ENCODE measurements at places on chromosomes 16 and 17.
A peak's percentile ranks its signal among the peaks of the same experiment; 100 is the strongest.

- no peak for DNase-seq
Measured at GRCh38 chr17:37713028-37713431, 31.8 kb downstream of the HNF1B start.

DNA sequence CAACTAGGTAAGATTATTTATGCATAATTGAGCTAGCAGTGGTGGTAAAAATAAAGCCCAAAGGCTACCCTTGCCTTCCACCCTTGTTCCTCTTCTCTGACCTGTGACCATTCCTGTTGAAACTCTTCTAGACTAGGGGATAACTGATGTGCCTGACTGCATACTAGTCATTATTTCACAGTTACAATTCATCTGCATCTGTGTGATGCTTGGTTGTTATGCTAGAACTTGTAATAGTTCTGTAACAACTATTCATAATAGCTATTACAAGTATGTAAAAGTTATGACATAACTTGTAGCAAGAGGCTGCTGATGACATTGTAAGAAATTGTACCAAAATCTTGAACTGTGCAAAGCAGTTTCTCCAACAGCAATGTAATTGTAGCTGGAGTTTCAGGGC lies 2.4 kb upstream of the VAC14 start:
- DNase-seq: no peak

DNA sequence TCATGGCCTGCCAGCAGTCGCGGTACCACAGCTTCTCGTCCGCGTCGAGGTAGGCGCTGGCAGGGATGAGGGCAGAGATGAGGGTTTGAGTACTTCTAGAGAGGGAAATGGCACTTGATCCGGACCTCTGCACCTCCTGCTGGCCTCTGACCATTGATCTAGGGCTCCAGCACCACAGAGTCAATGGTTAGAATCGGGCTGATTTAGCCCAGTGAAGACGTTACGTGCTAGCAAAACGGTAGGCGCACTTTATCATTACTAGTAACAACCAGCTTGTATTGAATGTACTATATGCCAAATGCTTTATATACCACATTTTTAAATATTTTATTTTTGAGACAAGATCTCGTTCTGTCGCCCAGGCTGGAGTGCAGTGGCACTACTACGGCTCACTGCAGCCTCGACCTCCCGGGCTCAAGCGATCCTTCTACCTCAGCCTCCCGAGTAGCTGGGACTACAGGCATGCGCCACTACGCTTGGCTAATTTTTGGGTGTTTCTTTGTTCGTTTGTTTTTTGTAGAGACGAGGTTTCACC lies 526 bp downstream of the TSNAXIP1 start:
- DNase-seq: no peak

GRCh38 chr17:49114703-49115102 lies 17.9 kb upstream of the B4GALNT2 start:
- no peak for DNase-seq

DNA sequence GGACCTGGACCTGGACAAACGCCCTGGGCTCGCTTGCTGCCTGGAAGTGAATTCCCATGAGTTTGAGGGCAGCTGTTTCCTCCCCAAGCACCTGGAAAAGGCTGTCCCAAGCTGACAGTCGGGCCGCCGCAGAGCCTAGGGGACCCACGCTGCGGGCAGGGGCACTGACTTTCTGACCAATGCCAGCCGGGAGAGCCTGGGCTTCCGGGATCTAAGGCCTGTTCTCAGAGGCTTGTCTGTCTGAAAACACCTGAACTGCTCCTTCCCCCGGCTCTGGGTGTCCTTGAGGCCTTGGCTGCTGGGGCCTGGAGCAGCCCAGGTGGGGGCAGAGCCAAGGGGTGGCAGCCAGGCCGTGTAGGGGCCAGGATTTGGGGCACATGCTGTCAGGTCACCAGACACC lies 72.6 kb downstream of the LMF1 start:
- no peak for DNase-seq

DNA sequence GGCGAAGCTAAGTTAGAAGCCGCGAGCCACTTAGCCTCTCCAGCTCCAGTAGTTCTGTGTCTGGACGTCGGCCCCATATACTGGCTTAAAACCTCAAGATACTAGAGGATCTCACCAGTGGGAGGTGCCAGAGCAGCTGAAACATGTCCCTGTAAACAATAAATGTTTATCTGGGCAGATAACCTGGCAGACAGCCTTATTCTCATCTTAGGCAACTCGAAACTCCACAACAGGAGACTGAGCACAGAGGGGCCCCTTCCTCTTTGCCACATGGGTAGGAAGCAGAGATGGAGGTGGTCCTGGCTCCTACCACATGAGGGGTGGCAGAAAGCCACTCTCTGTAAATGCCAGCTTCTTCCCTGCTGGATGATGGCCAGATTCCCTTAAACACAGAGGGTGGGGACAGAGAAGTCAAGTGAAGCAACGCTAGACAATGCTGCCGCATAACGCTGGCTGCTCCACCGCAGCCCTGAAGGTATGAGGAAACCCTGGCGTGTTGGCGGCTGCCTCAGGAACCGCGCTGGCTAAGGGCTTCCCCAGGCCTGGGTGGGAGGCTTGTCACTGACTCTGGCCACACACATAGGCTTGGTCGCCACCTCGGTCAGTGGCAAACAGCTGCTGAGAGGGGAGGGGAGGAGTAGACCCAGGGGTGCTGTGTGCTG lies 67.9 kb downstream of the HIC1 start:
- DNase-seq: no peak

GRCh38 chr16:84228256-84228838 lies 11.5 kb downstream of the KCNG4 start:
- DNase-seq: no peak

GRCh38 chr16:55643161-55643970 lies 12.4 kb upstream of the SLC6A2 start:
- no peak for DNase-seq

GRCh38 chr17:54662978-54663876 lies 237.4 kb upstream of the TOM1L1 start:
- DNase-seq: no peak

DNA sequence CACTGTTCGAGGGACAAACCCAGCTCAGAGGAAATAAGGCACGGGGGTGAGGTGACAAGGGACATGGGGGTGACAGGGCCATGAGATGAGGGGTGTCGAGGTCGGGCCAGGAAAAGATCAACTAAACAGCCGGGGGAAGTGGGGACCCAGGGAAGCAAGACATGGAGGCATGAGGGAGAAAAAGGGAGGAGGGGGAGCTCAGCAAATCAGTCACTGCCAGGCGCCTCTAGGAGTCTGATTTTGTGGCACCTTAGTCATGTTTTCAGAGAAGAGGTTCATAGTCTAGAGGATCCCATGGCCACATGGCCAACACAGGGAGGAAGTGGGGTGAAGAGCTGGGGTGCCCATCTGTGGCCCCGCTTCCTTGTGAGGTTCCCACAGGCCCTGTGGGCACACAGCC lies 814.5 kb downstream of the KCNJ18 start:
- DNase-seq: no peak

DNA sequence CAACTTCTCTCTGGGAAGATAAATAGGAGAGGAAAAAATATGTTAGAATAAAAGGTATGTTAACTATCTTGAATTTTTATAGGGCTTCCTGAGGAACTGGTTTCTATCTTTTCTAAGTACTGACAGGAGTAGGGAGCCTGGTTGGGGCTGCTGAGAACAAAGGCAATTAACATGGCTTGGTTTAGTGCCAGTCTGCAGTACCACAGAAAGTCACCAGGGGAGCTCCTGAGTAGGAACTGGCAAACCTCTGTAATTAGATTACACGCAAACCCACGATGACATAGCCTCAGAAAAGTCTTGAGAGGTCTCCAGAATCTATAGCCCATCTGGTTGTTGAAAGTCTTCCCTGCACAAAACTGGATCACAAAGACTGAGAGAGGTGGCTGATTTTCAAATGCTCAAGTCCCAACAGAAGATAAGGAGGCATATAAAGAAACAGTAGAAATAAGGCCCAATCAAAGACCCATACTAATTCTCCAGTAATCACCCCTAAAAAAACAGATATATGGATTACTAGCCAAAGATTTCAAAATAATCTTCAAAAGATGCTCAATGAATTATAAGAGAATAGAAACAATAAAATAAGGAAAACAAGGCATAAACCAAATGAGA lies 11.7 kb upstream of the CNTNAP4 start:
- no peak for DNase-seq

GRCh38 chr16:2206780-2207433 lies 1.7 kb downstream of the MLST8 start:
- no peak for DNase-seq

DNA sequence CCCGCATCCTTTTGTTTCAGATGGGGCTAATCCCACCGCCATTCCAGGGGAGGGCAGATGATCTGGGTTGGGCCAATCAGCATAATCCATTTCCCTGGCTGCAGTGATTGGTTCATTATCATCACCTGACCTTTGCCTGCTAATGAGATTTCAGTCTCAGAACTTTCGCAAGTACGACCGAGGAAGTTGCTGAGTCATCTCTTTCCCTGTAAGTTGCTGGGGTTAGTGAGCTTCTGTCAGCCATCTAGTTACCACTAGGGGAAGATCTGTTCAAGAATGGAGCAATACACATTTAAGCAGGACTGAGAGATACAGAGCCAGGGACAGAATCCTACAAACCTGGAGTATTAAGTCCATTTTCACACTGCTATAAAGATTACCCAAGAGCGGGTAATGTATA lies 65.3 kb upstream of the NUDT7 start:
- no peak for DNase-seq

- no peak for DNase-seq
Measured at GRCh38 chr16:55622930-55623561, 32.7 kb upstream of the SLC6A2 start.

DNA sequence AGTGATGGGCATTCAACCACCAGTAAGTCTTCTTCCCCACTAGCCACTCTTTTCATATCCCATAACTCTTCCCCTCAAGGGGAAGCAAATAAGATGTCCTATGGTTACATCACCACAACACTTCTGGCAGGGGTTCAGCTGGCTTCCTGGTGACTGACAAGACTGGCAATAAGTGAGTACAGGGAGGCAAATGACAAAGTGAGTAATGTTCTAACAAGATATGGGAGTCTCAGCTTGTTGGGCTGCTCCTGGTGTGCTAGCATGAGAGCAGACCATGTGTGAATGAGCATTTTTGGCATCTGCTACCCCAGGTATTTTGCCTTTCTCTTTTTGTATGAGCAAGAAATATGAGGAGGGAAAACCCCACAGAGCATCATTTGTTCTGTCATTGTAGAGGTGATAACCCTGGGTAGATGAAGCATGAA lies 9.9 kb downstream of the TMIGD1 start:
- no peak for DNase-seq

DNA sequence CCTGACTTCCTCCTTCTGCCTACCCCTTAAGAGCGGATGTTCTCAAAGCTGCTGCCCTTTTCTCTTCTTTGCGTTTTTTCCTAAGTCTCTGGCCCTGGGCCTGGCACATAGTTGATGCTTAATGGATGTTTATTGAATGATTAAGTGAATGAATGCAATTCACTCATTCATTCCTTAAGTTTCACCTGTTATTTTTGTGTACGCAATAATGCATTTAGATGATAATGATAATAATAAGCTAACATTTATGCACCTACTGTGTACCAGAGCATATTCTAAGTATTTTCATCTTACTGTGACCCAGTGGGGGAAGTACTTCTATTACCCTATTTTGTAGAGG lies 4.4 kb downstream of the CCL5 start:
- no peak for DNase-seq

DNA sequence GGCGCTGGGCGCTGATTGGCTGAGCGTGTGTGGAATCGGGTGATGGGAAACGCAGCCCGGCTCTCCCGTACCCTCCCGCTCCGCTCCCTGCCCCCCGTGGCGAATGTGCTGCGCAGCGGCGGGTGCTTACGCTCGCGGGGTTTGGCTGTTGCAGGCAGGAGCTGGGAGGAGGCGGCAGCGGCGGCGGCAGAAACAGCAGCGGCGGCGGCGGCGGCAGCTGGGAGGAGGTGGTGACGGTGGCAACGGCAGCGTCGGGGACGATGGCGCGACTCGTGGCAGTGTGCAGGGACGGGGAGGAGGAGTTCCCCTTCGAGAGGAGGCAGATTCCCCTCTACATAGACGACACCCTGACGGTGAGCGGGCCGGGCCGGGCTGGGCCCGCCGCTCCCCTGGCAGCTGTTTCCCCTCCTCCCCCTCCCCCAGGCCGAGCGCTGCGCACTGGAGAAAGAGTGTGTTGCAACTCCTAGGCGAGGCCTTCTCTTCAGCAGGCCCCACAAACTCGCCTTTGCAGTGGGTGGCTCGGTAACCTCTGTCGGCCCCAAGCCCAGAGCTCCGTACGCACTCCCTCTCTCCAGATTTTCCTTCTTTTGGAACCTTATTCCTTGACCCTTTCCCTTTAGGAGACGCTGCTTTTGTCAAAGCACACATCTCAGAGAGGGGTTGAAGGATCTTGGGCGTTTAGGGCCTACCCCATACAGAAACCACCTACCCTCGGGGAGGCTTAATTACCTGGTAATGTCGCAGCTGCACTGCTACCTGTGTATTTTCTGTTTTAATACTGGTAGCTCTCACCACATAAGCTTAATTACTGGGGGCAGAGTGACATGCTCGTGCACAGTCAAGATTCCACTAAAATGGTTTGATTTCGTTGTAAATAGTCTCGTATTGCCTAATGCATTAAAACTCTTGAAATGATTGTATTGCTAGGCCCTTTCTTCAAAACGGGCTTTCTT lies 1.0 kb downstream of the GGNBP2 start:
- peak; percentile 92 for DNase-seq

DNA sequence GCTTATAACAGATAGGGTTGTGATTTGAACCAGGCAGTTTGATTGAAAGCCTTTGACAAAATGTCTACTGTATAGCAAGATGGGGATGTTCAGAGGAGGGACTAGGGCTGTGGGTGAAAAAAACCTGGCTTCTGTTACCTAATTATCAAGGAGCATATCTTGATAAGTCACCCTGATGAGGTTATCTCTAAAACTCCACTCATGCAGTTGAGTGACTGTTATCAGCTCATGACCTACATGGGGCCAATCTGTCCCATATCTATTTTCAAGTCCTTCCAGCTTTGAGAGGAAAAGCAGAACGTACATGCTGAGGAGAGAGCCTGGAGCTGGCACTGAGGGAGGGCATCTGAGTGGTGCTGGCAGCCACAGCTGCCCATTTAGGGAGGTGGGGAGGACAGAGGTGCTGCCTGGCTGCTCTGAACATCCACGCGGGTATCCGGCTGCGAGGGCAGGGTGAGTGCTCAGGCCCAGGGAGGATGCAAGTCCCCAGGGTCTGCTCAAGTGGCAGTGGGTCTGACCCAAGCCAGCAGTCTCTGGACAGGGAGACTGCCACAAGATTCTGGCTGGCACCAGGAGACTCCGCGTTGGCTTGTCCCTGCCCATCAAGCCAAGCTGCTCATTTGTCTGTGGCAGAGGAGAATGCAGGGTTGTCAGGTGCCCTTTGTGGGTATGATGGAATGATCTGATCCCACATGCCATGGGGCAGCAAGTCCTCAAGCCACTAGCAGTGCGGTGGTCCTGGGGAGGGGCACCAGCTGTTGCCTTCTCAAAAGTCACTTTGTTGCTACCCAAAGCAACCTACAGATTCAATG lies 29.2 kb downstream of the ATPAF2 start:
- no peak for DNase-seq

- no peak for DNase-seq
Measured at GRCh38 chr17:40915721-40916256, 21.7 kb downstream of the KRT23 start.

Measured in stimulated activated CD8-positive, alpha-beta memory T cell treated with anti-CD3 and anti-CD28 coated beads, Interleukin-15, amount 100 ng/mL, for 24 hours (primary cell).